Activated CD4-positive, alpha-beta T cell treated with anti-CD3 and anti-CD28 coated beads for 1 hour (primary cell): ENCODE measurements at places on chromosomes 16 and 17.

DNA sequence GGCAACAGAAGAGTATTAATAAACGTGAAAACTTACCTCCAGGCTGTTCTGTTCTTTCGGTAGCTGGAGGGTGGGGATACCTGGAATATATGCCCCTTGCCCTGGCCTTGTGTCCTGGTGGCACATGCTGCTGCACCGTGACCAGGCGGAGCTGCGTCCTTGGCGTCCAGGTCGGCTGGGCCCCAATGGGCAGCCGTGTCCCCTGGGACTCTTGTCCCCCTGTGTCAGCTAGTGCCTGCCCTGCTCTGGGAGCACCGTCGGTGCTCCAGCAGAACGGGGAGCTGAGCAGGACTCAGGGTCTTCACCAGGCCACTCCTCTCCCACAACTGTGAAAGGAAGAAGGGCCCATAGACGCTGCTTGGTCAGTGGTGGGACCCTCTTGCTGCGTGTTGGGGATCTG, 7.9 kb downstream of the ZNF213 start:
- DNase-seq: no peak

GRCh38 chr16:89195521-89196171, 4.7 kb downstream of the SLC22A31 start:
- no peak for DNase-seq

GRCh38 chr16:64019339-64019738, 1102.5 kb downstream of the CDH11 start:
- DNase-seq: no peak

GRCh38 chr16:69542974-69543373, 22.8 kb upstream of the NFAT5 start:
- no peak for DNase-seq

GRCh38 chr17:76994237-76994637, 126.0 kb downstream of the MGAT5B start:
- no peak for DNase-seq

GRCh38 chr17:55458287-55458900, 36.8 kb upstream of the MMD start:
- DNase-seq: no peak

DNA sequence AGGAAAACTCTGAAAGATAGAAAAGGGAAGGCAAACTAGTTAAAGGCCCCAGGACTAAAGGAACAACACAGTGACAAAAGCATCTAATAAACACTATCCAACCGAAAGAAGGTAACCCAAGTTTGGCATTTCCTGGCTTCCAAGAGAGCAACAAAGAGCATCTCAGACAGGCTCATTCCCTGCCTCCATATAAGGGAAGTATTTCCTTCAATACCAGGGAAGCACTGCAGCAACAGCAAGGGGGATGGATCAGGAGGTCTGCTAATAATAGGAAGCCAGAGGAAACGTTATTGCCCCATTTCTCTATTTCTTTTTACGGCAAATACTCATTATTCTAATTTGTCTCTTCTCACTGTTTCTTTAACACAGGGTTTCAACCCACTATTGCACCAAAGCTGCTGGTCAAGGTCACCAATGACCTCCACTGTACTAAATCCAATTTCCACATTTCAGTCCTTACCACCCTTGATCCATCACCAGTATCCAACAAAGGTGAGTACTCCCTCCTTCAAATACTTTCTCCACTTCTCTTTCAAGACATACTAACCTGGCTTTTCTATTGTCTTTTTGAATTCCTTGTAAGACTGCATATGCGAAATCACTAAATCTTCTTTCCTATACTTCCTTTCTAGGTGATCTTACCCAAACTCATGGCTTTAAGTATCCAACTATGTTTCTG, 86.1 kb downstream of the KANSL1 start:
- no peak for DNase-seq

DNA sequence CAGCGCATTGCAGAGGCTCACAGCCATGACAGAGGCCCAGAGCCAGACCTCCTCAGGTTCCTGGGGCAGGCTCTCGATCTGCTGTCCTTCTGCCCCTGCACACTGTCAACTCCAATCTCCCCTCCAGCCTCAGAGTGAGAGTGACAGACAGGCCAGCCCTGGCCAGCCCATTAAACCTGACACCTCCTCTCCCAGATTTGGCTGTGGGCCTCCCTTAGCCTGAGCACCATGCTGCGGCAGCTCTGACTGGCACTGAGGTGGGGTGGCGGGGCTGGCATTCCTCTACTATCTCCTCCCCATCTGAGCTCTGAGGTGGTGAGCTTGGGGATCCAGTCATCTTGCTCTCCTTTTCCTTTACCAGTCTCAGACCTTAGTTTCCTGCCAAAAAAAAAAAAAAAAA, 15.5 kb upstream of the C1QL1 start:
- DNase-seq: no peak

GRCh38 chr16:50999181-50999580, 151.9 kb downstream of the SALL1 start:
- DNase-seq: no peak

DNA sequence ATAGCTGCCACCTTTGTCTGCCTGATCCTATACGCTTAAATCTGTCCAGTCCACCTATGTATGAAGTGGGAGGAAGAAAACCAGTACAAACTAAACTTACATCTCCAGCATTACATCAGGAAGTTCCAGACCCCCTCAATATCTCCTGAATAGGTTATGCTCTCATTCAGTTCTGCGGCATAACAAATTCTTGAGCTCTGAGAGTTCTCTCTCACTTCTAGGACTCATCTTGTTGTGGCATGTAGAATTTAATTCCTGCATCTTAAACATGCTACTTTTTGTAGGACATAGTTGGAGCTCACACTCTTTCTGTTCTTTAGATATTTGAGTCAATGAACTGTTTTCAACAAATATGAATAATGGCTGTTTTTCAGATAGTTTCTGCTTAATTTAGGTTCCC, 662.5 kb downstream of the CDH11 start:
- no peak for DNase-seq

GRCh38 chr16:30694926-30695693, 3.9 kb upstream of the SRCAP start:
- no peak for DNase-seq

DNA sequence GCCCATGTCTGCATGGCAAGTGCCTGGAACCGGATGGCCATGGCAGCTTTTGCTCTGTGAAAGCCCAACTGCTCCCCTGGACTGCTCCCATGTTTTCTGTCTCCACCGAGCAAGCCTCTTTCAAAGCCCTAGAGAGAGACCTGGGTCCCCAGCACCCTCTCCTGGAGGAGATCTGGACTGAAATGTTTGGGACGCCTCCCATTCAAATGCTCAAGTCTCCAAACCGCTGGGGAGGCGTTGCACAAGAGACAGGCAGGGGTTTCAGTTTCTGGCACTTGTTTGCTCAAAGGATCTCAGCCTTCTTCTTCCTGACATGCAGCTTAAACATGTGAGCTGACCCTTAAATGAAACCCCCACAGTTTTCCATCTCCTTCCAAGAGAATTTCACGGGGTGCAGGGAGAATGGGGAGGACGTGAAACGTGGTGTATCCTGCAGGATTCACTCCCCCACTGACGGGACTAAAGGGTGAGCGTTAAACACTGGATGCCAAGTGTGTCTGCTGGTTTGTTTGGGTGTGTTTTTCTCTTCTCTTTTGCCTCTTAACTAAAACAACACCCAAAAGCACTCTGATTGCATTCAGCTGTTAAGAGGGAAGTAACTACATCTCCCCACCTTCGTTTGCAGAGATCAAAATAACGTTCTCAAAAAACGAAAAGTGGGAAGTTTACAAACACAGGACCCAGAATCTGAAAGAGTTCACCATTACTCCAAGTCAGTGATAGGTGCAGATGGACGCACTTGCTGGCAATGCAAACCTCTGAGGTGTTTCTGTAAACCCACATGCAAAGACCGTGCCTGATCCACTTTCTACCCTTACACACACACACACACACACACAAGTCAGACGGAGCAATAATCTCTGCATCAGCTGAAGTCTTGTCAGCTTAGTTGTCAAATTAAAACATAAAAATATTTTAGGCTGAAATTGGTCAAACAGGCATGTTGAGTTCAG, 256.9 kb downstream of the C16orf95 start:
- DNase-seq: no peak

DNA sequence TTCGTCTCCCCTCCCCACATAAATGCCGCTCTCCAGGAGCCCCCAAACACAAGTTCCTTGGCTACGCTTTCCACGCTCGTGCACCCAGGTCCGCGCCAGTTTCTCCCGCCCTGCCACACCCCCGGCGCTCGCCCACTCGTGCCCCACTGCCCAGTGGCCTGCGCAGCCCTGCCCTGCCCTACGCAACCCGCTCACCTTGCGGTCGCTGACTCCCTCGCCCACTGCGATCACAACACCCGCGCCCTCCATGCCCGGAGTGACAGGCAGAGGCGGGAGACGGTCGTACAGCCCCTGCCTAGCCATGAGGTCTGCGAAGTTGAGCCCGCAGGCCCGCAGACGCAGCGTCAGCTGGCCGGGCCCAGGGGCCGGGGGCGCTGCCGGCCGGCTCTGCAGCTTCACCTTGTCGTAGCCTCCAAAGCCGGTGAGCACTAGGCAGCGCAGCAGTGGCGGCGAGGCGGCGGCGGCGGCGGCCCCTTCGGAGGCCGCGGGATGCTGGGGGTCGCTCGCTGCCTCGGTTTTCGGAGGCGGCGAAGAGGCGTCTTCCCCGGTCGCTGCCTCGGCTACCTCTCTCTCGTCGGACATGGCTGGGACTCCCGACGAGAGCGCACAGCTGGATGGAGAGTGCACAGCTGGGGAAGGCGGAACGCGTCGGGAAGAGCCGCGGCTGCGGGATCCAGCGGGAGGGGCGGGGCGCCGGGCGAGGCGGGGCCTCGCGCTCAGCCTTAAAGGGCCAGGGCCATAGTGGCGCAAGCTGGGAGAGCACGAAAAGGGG, at the start of gene VAT1:
TSS of gene VAT1 (minus strand) at position 645 of the 772 bp plus-strand sequence. CDS start at position 582, 63 bp downstream.
- DNase-seq: peak; percentile 50

DNA sequence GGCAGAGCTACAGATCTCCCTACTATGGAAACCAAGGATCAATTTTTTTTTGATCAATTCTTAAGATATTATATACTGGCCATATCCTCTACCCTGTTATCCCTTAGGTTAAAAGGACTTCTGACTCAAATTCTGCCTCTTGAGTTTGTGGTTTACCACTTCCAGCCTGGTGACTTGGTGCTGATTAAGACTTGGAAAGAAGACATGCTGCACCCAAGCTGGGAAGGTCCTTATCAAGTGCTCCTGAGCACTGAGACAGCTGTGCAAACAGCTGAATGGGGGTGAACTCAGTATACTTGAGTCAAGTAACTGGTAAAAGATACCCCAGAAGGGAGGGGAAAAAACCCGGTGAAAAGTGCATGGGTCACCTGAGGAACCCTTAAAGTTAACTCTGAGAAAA, 20.5 kb upstream of the SPACA3 start:
- no peak for DNase-seq

DNA sequence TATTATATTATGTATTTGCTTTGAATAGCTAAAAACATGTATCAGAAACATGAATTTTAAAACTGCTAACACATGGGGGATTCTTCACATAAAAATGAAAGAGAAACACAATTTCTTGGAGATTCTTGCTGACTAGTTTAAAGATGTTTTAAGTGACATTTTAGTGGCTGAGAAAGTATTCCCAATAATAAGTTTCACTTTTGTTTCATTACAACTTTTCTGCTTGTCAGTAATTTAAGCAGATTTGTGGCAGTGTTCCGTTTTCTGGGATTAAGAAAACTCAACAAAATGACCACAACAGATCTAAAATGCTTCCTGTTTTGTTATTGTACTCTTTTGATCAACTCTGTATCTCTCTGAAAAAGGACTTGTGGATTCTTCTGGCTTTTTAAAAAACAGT, 75.9 kb downstream of the NLK start:
- DNase-seq: no peak

GRCh38 chr17:76107509-76107908, 3.9 kb upstream of the EXOC7 start:
- DNase-seq: no peak

DNA sequence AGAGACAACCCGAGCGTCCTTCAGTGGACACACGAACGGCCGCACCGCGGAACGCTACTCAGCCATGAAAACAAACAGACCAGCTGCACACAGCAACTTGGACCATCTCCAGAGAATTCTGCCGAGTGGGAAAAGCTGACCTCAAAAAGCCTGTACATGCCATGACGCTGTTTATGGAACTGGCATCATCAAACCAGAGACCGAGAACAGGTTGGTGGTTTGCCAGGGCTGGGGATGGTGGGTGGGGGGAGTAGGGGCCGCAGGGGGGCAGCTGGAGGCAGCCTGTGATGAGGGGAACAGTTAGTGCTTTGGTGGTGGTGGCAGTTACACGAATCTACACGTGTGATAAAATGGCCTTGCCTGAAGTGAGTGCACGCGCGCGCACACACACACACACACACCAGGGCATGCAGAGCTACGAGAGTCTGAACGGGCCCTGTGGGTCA, 169.8 kb downstream of the LAT start:
- no peak for DNase-seq

DNA sequence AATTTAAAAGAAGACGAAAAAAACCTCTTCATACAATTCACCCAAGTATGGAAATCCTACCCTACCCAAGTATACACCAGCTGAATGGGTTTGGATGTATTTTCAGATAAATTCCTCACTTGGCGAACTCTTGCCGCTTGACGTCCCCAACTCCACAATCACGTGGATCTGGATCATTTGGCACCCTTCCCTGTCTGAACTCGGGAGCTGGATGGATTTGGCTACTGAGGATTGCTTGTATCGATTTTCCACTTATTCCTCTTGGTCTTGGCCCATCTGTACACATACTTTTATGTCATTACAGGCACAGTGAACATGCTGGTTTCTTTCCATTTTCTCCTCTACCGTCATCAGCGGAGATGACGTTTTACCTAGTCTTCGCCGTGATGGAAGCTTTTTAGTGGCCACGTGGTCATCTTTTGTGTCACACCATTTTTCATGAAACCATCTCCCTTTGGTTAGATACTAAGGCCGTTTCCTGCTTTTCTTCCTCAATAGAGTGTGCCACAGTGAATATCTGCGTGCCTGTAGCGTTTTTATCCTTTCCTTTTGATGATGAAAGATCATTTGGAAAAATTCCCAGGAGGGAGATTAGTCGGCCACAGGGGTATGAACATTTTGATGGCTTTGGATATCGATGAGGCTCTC, 47.1 kb downstream of the CMIP start:
- DNase-seq: no peak

- DNase-seq: no peak
Measured at GRCh38 chr17:71914042-71914441, 206.8 kb upstream of the SOX9 start.

GRCh38 chr17:17792037-17792550, 44.7 kb downstream of the SREBF1 start:
- no peak for DNase-seq

GRCh38 chr16:86818671-86819532, 240.6 kb downstream of the FOXL1 start:
- no peak for DNase-seq

GRCh38 chr16:6571044-6571443, 761.6 kb upstream of the RBFOX1 start:
- DNase-seq: no peak

- DNase-seq: no peak
Measured at GRCh38 chr16:9077091-9077809, 14.2 kb upstream of the HAPSTR1 start.

- no peak for DNase-seq
Measured at GRCh38 chr16:55555436-55555835, 11.0 kb upstream of the CAPNS2 start.

- DNase-seq: no peak
Measured at GRCh38 chr17:52106638-52107261, 51.8 kb downstream of the CA10 start.
